ENCODE measurements at places on chromosomes 5 and 9. TPM values are rescaled to one million over a fixed set of nuclear protein-coding genes. Genes with fewer than 3 reads are reported as not detected.

DNA sequence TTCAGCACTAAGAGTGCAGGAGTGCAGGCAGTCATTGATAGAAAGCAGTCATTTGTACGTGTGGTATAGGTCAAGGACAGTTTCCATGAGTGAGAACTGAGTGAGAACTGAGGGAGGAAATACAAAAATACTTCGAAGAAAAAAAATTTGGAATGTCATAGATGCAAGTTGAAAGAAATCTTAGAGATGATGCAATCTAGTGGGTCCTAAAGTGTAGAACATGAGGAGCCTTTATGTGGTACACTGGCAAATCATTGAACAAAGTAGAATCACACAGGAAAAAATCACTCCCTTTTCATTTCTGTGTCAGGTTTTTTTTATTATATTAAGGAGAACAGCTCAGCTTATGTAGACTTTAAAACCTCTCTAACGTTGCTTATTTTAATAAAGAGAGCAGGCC is 26.4 kb upstream of the SLC1A1 start:
- no peak overlapping the region for H3K4me3 ChIP-seq
- no peaks in the 10 kb centered on the region for H3K36me3 ChIP-seq
- H3K4me1 ChIP-seq, result no peaks in the 10 kb centered on the region
- no peak overlapping the region for H3K27ac ChIP-seq

- no peak overlapping the region for H3K4me3 ChIP-seq
- H3K27ac ChIP-seq, result no peak overlapping the region
- no peaks in the 10 kb centered on the region for H3K27me3 ChIP-seq
- H3K4me1 ChIP-seq, result peaks cover 21% of the 10 kb centered on the region
Measured at GRCh38 chr5:10699281-10699874, 61.7 kb downstream of the DAP start.

The CHSY3 gene
- 3.9 TPM for total RNA-seq

- no peaks in the 10 kb centered on the region for H3K27me3 ChIP-seq
- H3K27ac ChIP-seq, result peak overlapping the region; percentile 35
- DNase-seq, result no peak
- H3K4me1 ChIP-seq, result no peaks in the 10 kb centered on the region
- no peak overlapping the region for H3K4me3 ChIP-seq
Measured at GRCh38 chr5:91098541-91098940, 284.6 kb downstream of the ARRDC3 start.

The DOK3 gene
- total RNA-seq, result 7.8 TPM

DNA sequence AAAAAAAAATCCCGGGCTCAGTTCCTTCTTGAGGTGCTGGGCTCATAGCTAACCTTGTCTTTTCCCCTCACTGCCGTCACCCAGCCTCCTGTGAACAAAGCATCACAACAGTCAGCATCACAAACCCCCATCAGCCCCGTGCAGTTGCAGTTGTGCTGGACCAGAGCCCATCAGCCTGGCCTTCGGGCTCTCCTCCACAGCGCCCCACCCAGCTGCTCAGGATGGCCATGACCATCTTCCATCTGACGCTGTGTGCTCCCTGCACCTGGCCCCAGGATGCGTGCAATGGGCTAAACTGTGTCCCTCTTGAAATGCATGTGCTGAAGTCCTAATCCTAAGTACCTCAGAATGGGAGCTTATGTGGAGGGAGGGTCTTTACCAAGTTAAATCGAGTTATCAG is 48.1 kb downstream of the NSUN2 start:
- H3K36me3 ChIP-seq, result no peaks in the 10 kb centered on the region
- no peaks in the 10 kb centered on the region for H3K4me1 ChIP-seq
- H3K27me3 ChIP-seq, result peaks cover 34% of the 10 kb centered on the region
- H3K4me3 ChIP-seq, result no peak overlapping the region
- no peak for DNase-seq

Data from tibial nerve (tissue), 4 donors.